ENCODE measurements at places on chromosomes 4 and X.

GRCh38 chr4:146122398-146122797 is 53.1 kb upstream of the LSM6 start:
- DNase-seq = no peak

DNA sequence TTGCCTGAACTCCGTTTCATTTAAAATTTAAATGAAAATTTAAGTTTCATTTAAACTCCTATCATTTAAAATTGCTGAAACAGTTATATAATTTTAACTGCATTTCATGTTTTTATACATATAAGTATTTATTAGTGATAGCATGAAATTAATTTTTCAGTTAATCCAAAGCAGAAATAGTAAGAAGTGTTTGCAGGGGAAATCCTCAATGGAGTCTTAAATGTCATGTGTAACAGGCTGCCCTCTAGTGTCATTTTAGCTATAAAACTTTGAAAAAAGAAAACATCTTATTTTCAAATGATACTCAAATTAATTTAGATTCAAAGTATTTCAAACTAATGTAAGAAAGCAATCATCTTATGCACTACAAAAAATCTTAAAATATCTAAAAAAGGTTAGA is 27.2 kb downstream of the TAPT1 start:
- DNase-seq = peak; percentile 71

DNA sequence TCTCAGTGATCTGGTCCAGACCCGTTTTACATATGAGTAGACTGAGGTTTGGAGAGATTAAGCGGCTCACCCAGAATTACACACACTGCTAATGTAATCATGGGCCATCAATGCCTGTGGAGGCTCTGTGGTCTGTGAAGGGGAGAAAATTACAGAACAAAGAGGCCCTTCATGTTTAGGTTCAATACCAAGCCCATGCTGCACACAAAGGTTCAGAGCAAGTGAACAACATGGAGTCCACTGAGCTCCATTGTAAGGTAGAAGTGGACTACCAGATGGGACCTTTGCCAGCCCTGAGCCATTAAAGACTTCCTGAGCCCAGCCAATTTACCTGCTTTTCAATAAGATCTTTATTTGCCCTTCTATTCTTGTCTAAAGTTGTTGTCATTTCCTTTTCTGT is 109.8 kb downstream of the LUZP4 start:
- DNase-seq = no peak

DNA sequence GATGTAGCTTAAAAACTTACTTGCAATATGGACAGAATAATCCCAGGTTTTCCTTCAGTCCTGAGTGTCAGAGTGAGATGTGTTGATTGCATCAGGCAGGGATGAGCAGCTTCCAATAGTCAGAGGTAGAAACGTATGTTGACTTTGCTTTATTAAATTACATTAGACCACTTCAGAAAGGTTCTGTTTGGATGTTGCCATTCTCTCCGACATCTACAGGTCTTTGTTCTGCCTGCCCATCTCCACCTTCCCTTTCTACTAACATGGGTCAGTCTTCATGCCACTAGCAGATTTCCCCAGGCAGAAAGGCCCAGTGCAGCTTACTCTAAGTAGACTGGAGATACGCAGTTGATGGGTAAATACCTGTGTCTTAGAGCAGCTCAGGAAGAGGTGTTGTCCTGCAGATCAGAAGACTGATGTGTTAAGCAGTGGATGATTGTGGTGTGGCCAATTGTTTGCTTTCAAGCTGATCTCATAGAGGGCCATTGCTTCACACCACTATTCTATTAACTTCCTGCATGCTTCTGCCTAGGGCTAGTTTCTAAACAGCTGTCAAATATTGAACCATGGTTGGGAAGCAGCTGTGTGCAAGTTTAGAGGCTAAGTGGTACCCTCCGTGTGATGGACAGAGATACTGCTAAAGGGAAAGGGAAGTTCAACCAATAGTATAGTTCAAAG is 1.8 kb downstream of the FRMPD4 start:
- DNase-seq = no peak

DNA sequence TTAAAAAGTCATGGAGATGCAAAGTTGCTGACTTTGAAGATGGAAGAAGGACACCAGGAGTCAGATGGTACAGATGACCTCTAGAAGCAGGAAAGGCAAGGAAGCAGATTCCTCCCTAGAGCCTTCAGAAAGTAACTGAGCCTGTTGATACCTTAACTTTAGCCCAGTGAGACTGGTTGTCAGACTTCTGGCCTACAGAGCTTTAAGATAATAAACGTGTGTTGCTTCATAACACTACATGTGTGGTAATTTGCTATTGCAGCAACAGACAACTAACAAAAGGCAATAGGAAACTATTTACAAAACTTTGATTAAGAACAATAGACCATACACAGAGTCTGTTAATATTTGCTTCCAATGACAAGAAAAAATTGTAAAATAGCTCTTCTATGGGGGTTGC is 102.0 kb upstream of the USP38 start:
- no peak for DNase-seq

GRCh38 chr4:186021461-186022167 is 47.3 kb upstream of the TLR3 start:
- peak; percentile 36 for DNase-seq

- peak; percentile 75 for DNase-seq
Observed at GRCh38 chrX:107654872-107655761, 26.8 kb downstream of the PRPS1 start.

- no peak for DNase-seq
Observed at GRCh38 chr4:11632025-11632424, 203.3 kb upstream of the HS3ST1 start.

- DNase-seq = no peak
Observed at GRCh38 chr4:4560136-4560535, 18.3 kb upstream of the STX18 start.

- no peak for DNase-seq
Observed at GRCh38 chr4:119592830-119593229, 35.8 kb downstream of the PDE5A start.

GRCh38 chr4:159016593-159017024 is 86.3 kb upstream of the RAPGEF2 start:
- DNase-seq = peak; percentile 34

- DNase-seq = no peak
Observed at GRCh38 chr4:152209772-152210493, 326.0 kb downstream of the FBXW7 start.

- no peak for DNase-seq
Observed at GRCh38 chr4:185710487-185710995, 101.5 kb downstream of the SORBS2 start.

DNA sequence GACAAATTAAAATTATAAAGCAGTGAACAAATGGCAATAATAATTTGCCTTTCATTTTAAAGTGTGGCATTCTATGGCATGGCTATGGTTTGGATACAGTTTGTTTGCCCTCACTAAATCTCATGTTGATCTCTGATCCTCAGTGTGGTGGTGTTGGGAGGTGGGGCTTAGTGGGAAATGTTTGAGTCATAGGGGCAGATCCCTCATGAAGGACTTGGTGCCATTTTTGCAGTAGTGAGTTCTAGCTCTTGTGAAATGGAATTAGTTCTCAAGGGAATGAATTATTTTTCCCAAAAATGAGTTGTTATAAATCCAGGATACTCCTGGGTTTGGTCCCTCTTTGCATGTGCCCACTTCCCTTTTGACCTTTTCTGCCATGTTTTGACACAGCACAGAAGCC is 181.4 kb downstream of the AMELX start:
- DNase-seq = no peak

GRCh38 chr4:70734971-70735370 is 13.2 kb downstream of the RUFY3 start:
- DNase-seq = peak; percentile 52

DNA sequence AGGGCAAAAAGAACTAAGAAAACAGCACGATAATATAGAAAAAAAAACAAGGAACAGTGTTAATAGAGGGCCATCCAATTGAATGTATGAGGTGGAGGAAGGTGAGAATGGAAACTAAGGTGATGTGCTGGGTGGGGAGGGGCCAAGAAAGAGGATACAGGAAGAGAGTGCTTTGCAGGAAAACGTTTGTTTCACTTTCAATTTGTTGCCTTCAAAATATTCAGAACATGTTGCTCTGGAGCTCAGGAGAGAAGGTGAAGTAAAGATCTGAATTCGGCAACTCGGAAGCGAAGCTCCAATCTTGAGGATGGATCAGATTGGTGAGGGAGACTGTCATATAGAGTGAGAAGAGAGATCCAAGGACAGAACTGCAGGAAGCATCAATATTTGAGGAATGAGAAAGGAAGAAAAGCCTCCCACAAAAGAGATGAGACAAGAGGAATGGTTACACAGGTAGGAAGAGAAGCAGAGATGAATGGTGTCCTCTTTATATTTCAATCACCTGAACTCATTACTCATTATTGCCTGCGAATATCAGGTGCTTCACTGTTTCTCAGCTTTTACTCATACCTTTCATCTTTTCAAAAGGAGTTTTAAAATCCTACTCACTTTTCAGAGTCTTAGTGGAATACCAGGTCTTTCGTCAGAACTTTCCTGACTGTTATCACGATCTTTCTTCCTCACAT is 14.7 kb upstream of the SEC24D start:
- DNase-seq = peak; percentile 38

GRCh38 chrX:20265221-20265725 is 1.4 kb downstream of the RPS6KA3 start:
- peak; percentile 89 for DNase-seq

- DNase-seq = no peak
Observed at GRCh38 chrX:140422501-140422900, 82.4 kb downstream of the SOX3 start.

DNA sequence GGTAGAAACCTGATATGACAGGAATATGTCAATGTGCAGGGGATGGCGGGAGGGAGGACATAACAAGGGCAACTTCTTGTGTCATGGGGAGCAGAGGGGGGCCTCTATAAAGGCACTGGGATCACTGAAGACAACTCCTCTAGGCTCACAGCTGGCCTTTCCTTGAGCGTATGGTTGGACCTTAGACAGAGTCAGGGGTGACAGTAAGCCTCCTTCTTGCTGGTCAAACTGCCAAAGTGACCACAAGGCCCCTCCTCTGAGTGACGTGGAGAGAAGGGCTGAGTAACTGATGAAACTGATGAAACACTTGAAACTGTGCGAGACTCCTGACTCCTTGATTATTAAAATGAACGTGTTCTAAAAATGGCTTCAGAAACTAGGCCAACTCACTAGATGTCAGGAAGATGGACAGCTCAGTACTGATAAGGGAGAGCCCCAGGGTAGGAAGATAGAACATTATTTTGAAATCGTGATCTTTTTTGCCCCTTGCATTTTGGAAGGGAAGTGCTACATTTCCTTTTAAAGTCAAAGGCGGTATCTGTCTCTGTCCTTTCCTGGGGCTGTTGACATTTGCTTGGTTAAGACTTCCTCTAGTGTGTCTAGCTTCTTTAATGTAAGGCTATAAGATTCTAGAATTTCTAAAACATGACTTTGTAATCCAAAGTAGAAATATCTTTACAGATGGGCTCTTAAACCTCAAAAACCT is 1.6 kb downstream of the RAB33A start:
- peak; percentile 85 for DNase-seq

- DNase-seq = peak; percentile 24
Observed at GRCh38 chr4:2662598-2662997, 93.5 kb downstream of the TNIP2 start.

GRCh38 chrX:136146614-136147314 is 569 bp upstream of the FHL1 start:
- no peak for DNase-seq

- no peak for DNase-seq
Observed at GRCh38 chrX:17411205-17411604, 36.2 kb downstream of the NHS start.

DNA sequence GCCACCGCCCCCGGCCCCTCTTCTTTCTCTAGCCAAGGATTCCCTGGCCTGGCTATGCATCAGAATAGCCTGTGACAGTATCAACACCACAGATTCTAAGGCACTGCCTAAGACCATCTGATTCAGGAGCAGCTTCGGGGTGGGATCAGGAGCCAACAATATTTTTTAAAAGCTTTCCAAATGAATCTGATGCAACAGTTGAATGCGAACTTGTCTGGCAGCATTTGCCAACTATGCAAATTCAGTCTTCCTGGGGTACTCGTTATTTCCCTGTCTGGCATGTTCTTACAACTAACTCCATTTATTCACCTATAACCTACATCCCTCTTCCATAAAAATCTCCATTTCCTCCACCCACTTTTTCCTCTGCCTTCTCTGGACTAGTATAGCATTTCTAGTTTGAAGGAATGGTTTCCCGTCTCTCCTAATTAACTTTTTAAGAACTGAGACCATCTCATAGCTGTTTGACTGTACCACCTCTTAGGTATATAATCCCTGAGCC is 36.2 kb upstream of the UGDH start:
- no peak for DNase-seq

- DNase-seq = peak; percentile 18
Observed at GRCh38 chrX:138150709-138151108, 560.8 kb downstream of the FGF13 start.

DNA sequence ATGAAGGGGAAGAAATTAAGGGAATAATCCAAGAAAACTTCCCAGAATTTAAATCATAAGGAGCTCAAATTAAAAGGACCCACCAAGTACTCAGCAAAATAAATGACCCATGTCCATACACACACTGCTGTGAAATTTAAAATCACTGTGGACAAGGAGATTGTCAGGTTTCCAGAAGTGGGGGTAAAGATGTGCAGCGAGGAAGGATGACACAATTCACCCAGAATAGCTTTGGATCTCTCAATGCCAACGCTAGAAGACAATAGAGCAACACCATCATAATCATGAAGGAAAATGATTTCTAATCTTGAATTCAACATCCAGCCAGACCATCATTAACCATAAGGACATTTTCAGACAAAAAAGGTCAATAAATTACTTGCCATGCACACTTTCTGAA is 65.7 kb downstream of the CASK start:
- no peak for DNase-seq

DNA sequence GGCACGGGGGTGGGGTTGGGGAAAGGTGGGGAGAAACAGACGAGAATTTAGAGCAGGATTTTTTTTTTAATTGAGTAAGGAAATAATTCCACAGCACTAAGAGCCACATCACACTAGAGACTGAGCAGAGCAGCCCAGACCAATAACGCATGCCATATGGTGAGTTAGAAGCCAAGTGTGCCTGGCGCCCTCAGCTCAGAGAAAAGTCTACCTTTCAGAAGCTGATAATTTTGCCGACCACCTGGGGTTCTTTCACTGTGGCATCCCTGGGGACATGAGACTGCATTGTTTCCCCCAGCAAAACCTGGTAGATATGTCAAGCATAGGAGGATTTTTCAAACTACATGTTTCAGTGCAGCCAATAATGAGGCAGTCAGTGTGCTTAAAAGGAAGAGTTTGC is 516.8 kb downstream of the SMARCA1 start:
- no peak for DNase-seq

- no peak for DNase-seq
Observed at GRCh38 chr4:42570221-42570620, 86.7 kb downstream of the ATP8A1 start.

- no peak for DNase-seq
Observed at GRCh38 chr4:62408454-62408853, 1208.3 kb downstream of the ADGRL3 start.

GRCh38 chr4:95421869-95422268 is 126.9 kb downstream of the UNC5C start:
- peak; percentile 10 for DNase-seq

DNA sequence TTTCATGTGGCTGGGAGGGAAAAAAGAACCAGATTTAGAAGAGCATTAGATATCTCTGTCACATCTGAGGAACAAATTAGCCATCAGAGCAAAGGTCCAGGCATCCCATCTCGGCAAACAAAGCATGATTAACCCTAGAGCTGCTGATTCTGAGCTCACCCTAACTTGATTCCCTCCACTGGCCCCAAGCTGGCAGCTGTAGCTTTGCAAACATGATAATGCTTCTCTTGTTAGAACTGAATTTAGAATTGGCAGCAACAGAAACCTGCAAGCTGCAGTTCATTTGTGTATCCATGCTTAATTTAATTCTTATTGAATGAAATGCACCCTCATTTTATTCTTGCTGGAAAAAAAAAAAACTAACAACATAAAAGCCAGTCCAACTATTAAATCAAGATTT is 289.2 kb downstream of the IL1RAPL1 start:
- DNase-seq = no peak

Data from hematopoietic multipotent progenitor cell treated with erythropoietin and hydrocortisone succinate and interleukin-3 and kit ligand, for 4 days (in vitro differentiated cells).